ENCODE measurements at places on chromosomes 3 and 15.

DNA sequence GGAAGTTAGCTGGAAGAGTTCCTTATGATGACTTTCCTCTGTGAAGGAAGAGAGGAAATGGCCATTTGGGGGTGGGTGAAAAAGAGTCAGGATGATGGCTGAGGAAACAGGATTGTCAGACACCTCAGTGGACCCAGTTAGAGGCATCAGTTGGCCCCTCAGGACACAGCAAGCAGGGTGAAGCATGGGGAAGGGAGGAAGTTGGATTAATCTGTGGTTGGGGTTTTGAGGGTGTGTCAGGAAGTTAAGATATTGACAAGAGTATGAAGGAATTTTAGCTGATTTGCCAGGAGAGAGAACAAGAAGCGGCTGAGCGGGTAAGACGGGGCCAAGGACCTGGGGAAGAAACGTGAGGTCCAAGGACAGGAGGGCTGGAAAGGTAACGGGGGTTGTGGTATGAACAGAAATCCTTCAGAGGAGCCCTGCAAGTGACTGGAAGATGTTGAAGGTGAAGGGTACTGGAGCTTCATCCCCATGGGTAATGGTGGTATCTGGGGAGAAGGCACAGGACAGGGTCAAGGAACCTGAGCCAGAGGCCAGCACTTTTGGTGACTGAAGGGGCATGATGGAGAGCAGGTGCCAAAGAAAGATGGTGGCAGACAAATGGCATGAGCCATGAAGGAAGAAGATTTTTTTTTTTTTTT is 2.7 kb downstream of the UQCC5 start:
- DNase-seq: no peak

- no peak for DNase-seq
These were observed 498 bp downstream of the PDE12 start for GRCh38 chr3:57556459-57557084.

GRCh38 chr3:130582457-130583153 is 65.6 kb downstream of the COL6A6 start:
- DNase-seq: no peak

GRCh38 chr15:40550341-40551037 is 14.4 kb downstream of the CCDC32 start:
- no peak for DNase-seq

DNA sequence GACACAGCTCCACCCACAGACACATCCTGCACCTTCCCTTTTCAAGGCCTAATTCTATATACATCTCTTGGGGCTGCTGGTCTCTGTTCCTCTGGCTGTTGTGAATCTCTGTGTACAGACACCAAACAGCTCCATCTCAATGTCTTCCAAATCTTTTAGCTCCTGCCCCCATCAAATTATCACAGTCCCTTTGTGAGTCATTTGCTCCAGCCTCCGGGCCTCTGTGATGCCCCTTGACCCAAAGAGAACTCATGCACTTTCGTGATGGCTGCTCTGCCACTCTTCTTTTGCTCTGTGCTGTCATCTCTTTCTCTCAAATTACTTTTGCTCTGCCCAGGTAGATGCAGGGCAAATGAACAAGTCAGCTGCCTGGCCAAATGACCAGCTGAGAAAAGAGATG is 369.0 kb upstream of the CDIN1 start:
- DNase-seq: no peak

GRCh38 chr3:47747558-47747957 is 34.1 kb downstream of the SMARCC1 start:
- DNase-seq: no peak

- no peak for DNase-seq
These were observed 70.7 kb downstream of the TTBK2 start for GRCh38 chr15:42849836-42850235.

DNA sequence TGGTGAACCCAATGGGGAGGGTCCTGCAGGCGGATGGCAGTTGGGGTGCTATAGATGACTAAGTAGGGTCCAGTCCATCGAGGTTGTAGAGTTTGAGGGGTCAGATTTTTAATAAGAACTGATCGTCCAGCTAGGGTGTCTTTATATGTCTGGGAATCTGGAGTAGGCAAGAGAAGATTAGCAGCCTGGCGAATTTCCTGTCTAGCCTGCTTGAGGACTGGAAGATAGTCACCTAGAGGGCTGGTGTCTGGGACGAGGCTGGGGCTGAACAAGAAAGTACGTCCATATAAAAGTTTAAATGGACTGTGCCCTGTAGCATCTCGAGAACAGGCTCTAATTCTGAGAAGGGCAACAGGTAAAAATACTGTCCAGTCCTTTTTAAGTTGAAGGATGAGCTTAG is 6.7 kb upstream of the IP6K2 start:
- no peak for DNase-seq

GRCh38 chr3:29755416-29755815 is 474.5 kb downstream of the RBMS3 start:
- no peak for DNase-seq

DNA sequence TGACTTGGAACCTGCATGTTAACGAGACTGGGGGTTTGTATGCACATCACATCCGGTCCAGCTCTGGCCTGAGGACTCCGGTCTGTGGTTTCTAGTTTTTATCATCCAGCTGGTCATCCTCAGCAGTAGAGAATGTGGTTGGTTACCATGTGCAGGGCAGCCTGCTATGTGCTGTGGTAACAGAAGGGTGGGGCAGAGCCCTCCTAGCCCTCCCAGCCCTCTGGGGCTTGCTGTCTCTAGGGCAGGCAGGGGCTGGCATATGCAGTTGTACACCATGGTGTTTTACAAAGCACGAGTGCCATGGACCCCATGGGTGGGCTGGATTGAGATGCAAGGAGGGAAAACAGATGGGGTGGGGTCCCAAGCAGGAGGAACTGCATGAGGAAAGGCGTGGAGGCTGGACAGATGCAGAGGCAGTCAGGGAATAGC is 70.2 kb downstream of the APBA2 start:
- peak; percentile 63 for DNase-seq

DNA sequence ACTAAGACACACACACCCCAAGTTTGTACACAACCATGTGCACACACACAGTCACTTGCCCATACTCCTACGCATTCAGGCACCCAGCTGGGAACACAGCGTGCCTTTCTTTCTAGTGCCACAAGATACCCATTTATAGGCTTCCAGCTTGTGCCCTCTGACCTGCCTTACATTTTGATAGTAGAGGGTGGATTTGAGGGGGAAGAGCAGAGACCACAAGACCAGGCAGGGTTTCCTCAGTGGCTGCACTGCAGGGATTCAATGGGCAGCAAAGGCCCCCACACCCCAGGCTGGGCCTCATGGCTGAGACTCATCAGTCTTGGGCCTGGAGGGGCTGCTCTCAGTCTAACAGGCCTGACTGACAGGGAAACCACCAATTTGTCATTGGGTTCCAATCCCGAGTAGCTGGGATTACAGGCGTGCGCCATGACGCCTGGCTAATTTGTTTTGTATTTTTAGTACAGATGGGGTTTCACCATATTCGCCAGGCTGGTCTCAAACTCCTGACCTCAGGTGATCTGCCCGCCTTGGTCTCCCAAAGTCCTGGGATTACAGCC is 18.8 kb upstream of the ANKDD1A start:
- no peak for DNase-seq

- DNase-seq: no peak
These were observed 33.6 kb upstream of the SYNPR start for GRCh38 chr3:63244486-63244885.

- DNase-seq: no peak
These were observed 183.6 kb downstream of the KCNH8 start for GRCh38 chr3:19331931-19332330.

GRCh38 chr3:107273771-107274170 is 103.5 kb upstream of the CCDC54 start:
- DNase-seq: no peak

GRCh38 chr3:108103886-108104797 is 13.3 kb upstream of the CD47 start:
- DNase-seq: no peak

- no peak for DNase-seq
These were observed 32.1 kb downstream of the HERC2 start for GRCh38 chr15:28289694-28290463.

DNA sequence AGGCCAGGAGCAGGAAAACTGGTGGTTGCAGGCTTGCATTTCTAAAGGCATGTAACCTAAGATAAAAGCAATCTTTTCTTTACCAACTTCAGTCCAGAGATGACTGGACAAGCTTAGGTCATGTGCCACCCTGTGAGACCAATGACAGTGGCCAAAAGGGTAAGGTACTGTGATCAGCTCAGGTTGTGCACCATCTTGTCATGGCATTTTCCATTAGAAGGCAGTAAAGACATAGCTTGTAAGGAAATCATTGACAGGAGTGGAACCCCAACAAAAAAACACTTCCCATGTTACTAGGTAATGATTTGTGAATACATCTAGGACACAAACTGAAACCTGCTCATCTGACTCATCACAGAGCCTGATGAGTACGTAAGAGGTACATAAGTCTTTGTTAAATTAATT is 35.2 kb downstream of the SSR3 start:
- DNase-seq: no peak

- no peak for DNase-seq
These were observed 14.0 kb downstream of the ABHD6 start for GRCh38 chr3:58251631-58252035.

- no peak for DNase-seq
These were observed 48.4 kb downstream of the DTWD1 start for GRCh38 chr15:49669288-49669687.

GRCh38 chr3:96994988-96995387 is 180.6 kb downstream of the EPHA6 start:
- DNase-seq: no peak

DNA sequence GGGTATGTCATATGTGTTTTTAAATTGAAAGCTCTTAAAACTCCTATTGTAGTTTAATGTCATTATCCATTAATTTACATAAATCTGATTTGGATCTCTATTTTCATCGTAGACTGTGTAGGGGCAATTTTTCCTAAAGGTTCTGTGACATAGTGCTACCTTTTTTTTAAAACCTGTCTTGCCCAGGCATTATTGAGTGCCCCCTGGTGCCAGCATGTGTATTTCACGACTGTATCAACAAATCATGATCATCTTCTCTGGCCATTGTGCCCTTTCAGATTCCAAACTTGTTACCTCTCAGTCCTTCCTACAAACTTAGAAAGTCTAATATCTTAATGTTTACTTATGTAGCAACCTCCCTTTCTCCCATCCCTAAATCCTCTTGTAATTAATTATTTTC is 97.2 kb upstream of the FLNB start:
- no peak for DNase-seq

DNA sequence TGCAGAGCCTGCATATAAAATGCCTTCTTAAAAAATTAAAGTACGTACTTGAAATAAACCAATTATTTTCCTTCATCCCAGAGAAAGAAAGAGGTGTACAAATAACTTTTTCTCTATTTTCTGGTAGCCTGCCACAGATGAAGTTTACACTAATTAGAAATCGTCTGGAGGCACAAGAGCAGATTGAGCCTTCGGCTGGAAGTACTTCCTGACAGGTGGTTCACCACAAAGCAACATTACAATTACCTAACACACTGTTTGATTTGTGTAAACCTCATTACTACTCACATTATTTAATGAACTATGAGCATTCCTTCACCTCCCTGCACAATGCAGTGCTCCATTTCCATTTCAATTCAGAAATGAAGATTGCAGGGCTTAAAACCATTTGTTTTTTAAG is 856.1 kb downstream of the SI start:
- DNase-seq: no peak

GRCh38 chr3:8638994-8639658 is 5.5 kb downstream of the SSUH2 start:
- DNase-seq: no peak

- DNase-seq: peak; percentile 75
These were observed 132.9 kb upstream of the TGFBR2 start for GRCh38 chr3:30473374-30474051.

DNA sequence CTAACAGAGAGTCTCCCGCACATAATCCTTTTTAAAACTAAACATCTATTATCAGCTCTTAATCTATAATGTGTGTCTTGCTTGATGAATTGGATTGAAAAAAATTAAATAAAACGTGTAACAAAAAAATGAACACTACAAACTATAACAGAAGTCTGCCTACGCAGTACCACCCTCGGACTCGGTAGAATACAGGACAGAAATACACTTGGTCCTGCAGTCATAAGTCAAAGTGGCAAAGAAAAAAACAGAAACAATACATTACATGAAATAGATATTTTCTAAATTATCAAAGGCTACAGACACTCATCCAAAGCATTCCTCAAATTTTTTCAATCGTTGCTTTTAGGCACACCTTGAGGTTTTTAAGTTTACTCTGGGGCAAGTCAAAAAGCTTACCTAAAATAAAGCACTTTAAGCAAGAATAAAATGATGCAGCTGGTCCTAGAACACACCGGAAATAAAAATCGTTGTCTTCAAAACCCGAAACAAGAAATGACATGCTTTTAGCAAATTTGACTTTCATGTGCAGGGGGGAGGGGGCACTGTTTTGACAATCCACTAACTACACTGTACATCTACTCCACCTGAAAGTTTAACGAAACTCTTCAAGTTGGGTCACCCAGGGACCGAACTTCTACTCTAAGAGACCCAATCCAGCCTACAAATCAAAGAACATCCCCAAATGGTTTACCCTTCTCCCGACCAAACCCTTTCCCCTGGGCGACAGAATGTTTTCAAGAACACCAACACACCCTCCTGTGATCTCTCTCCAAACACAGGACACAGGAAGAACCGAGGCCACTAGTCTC is 1.3 kb downstream of the ADAM10 start:
- no peak for DNase-seq

DNA sequence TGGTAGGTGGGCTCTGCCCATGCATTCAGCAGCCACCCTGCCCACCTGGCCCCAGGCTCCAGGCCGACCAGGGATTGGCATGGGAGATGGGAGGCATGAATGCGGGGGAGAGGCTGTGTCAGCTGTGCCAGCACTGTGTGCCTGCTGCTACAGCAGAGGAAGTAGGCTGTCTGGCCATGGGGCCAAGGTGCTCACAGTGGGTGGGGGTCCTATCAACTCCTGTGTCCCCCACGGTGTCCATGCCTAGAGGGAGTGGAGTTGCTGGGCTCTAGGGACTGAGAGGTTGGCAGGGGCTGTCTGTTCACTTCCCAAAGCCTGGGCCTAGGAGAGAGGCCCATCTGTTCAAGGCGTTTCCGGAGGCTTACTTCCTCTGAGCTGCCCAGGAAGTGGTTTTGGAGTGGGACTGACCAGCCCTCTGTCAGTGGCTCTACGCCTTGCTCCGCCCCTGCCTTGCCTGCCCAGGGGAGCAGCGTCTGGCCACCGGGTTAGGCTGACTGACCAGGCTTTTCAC is 5.8 kb downstream of the PRKCD start:
- DNase-seq: no peak

GRCh38 chr15:66701422-66702034 is 508 bp upstream of the SMAD6 start:
- peak; percentile 40 for DNase-seq

GRCh38 chr3:176767385-176767784 is 429.9 kb downstream of the TBL1XR1 start:
- DNase-seq: no peak
